ENCODE measurements at places on chromosomes 2 and 18.
A peak's percentile ranks its signal among the peaks of the same experiment; 100 is the strongest.

- DNase-seq, result peak; percentile 14
These were observed 15.6 kb upstream of the SCN3A start for GRCh38 chr2:165219481-165219880.

DNA sequence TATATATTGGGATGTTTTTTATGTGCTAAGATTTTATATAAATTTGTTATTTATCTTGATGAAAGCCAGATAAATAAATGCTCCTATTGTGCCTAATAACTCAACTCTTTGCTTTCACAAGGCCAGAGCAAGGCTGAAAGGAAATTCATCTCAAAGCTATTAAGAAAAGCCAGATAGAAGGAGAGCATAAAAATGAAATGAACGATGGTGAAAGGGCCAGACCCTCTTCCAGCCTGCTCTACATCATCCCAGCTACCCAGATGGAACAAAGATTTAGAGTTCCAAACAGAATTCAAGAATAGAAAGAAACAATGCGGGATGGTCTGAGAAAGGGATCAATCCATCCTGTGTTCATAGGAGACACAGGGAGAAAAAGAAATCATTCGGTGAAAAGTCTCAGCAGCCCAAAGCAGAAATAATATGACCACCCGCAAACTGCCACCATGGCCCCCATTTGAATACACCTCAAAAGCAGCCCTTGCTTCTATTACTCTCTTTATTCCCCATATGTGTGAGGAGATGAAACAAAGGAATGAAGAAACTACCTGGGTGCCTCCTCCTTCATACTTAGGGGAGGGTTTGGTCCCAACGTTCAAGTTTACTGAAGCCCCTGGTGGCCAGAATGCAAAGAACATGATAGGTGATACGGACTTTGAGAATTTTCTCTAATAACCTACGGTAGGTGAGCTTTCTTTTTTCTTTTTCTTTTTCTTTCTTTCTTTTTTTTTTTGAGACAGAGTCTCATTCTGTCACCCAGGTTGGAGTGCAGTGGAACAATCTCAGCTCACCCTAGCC lies 110.1 kb upstream of the FBXO11 start:
- no peak for DNase-seq

GRCh38 chr18:52764316-52764715 lies 424.3 kb downstream of the DCC start:
- no peak for DNase-seq

DNA sequence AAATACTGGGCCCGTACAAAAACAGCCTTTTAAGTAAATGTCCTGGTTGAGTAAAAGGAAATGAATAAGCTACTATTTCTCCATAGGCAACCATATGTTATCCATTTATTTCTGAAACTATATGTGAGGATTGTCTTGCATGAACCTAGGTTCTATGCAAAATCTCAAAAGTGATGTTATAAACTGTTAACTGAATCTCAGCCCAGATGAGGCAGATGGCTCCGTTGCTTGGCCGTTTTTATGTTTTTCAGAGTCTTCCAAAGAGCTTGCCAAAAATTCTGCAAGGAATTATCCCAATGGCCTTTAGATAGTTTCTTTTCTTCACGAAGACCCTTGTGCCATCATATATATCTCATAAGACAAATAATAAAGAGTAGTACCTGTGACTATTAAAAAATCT lies 1669.5 kb upstream of the DDX18 start:
- no peak for DNase-seq

DNA sequence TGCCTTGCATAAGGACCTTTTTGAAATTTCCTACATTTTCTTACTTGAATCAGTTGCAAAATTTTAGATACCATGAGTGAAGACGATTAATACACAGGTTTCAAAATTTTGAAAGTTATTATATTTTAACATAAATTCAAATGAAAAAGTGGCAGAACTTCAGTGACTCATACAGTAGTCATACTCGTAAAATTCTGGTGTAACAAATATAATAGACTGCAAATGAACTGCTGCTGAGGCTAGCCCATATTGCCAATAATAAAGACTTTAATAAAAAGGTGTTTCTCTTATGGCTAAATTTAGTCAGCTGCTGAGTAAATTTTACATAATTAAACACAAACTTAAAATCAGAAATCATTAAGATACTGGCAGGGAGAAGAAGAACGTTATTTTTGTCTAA lies 36.9 kb downstream of the MSH6 start:
- DNase-seq, result no peak

GRCh38 chr18:76447258-76447890 lies 47.7 kb downstream of the ZNF516 start:
- DNase-seq, result no peak

DNA sequence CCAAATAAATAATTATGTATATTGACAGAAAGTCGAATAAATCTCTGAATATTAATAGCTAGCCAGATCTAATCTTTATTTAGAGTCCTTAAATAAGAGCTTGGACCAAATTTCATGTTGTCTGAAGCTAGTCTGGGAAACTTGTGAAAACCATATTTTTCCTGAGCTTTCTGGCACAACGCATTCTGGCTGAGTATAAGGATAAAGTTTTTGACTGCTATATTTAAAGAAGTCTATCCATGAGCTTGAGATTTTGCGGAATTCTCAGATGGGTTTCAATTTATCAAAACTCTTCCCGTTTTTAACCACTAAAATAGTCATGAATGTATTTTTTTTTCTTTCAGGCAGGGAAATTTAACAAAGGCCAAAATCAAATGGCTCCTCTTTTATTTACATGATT lies 23.8 kb downstream of the FAP start:
- no peak for DNase-seq

DNA sequence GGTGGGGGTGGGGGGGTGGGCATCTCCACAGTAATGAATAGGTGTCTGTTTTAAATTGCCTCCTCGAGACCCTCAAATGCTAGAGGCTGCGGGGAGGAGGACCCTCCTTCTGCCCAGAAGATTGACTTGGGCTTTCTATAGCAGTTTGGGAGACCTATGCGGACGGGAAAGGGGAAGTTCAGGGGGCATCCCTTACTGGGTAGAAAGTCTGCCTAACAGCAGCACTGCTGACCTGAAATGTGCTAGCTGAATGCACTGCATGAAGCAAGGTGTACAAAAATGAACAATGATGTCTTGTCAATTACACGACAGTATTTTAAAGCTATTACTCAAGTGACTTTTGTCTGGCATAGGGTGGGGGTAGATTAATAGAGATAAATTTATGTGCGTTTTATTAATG lies 2.5 kb downstream of the DCC start:
- DNase-seq, result no peak

- peak; percentile 86 for DNase-seq
These were observed 278.9 kb downstream of the PRKCE start for GRCh38 chr2:45930396-45930792.

DNA sequence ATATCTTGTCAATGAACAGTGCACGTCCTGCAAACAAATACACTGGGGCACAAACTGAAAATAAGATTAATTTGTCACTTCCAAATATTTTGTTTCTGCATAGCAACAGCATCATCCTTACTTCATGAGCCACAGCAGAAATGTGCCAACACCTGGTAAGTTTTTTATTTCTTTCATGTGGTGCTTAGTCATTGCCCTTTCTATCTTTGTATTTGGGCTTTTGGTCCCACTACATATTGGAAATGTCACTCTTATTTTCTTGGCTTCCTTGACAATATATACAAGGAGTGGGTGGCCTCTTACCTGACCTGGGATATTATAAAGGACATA lies 208.0 kb downstream of the RBM43 start:
- peak; percentile 53 for DNase-seq

DNA sequence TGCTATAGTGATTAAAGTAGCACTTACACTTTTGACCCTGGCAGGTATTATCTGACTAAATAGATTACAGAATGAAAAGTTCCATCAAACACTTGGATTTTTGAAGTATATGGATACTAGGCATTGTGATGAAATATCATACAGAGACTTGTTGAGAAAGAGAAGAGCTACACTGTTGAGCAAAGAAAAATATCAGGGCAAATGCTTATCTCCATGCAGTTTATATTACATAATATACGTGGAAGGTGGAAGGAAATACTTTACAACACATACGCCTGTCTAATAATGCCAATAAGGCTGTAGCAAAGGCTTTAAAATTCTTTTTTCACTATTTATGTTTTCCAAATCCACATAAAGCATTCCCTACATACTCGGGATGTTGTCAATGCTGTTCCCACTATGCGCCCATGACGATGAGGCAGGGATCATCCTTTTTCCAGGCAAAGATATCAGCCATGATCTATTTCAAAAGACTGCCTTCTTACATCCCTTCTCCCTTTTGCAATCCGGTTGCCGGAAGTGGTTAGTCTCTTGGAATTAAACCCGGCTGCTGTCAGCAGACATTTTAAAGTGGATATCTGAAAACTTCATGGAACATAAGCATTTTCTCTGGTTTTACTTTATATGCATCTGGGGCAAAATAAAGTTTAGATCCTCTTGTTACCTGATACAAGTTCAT lies 92.6 kb upstream of the ITGA4 start:
- no peak for DNase-seq

GRCh38 chr2:9336241-9336575 lies 87.1 kb downstream of the ITGB1BP1 start:
- DNase-seq, result peak; percentile 12

GRCh38 chr2:38092196-38092902 lies 16.4 kb upstream of the CYP1B1 start:
- no peak for DNase-seq

- DNase-seq, result no peak
These were observed 210.1 kb upstream of the APCDD1 start for GRCh38 chr18:10244341-10244740.

DNA sequence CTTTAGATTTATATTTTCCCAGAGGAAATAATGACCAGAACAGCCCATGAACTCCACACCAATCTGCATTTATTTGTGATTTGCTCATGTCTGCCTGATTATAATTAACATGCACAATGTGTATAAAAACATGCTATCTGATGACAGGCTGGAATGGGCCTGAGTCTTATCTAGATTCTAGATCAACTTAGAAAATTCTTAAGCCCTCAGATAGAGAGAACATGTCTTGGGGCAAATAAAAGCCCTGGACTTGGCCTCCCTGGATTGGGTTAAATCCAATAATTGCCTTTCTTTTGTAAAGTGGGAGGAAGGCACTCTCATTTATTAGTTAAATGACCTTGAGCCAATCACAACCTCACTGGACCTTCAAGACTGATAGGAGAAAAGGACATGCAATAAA lies 61.8 kb downstream of the EVA1A start:
- no peak for DNase-seq

DNA sequence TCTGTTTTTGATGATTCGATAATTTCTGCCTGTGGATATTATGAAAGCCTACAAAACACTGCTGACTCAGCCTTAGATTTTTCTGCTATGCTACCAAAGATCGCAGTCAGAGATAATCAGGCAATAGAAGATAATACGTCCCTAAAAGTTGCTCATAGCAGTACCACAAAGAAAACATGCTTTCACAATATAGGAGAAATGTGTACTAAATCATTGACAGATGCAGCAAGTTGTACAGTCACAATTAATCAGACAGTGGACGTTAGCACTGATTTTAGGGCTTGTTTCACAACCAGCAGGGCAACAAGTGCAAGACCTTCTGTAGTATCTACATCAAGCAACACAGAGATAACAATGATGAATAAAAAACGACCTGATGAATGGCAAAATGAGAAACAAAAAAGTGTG lies 19.5 kb downstream of the RBM44 start:
- peak; percentile 16 for DNase-seq

GRCh38 chr2:191170301-191170636 lies 19.5 kb upstream of the STAT4 start:
- peak; percentile 42 for DNase-seq

DNA sequence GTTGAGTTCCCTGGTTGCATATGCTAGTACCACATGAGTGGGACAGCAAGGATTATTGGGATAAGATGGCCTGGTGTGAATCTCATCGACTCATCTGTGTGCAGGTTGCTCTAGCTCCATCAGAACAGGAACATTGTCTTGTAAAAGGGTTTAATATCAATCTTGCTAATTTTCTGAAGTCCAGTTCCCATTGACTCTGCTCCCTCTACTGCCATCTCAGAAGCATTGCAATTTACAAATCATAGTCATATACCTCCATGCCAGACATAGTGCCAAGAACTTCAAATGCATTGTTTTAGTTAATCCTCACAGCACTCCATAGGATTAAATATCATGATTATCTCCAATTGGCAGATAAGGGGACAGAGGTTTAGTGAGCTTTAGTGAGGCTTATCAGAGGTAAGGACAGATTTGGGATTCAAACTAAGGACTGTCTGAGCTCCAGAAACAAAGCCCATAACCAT lies 4.8 kb upstream of the STAT4 start:
- peak; percentile 46 for DNase-seq

GRCh38 chr2:140529706-140530105 lies 1601.1 kb downstream of the LRP1B start:
- no peak for DNase-seq

DNA sequence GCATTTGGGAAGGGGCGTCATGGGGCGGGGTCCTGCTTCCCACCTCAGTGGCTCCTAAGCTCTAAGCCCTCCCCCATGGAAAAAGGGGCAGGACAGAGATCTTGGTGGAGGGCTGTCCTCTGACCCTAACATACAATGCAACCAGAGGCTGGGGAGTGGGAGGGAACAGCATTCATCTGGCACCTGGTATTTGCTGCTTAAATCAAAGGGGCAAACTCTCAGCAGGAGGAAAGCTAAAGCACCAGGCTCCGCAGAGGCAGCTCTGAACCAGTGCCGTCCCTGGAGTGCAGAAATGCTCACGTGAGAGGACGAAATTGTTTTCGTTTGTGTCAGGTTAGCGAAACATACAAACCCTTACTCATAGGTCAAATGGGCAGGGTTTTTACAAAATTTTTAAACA lies 92.7 kb upstream of the PXDN start:
- no peak for DNase-seq

DNA sequence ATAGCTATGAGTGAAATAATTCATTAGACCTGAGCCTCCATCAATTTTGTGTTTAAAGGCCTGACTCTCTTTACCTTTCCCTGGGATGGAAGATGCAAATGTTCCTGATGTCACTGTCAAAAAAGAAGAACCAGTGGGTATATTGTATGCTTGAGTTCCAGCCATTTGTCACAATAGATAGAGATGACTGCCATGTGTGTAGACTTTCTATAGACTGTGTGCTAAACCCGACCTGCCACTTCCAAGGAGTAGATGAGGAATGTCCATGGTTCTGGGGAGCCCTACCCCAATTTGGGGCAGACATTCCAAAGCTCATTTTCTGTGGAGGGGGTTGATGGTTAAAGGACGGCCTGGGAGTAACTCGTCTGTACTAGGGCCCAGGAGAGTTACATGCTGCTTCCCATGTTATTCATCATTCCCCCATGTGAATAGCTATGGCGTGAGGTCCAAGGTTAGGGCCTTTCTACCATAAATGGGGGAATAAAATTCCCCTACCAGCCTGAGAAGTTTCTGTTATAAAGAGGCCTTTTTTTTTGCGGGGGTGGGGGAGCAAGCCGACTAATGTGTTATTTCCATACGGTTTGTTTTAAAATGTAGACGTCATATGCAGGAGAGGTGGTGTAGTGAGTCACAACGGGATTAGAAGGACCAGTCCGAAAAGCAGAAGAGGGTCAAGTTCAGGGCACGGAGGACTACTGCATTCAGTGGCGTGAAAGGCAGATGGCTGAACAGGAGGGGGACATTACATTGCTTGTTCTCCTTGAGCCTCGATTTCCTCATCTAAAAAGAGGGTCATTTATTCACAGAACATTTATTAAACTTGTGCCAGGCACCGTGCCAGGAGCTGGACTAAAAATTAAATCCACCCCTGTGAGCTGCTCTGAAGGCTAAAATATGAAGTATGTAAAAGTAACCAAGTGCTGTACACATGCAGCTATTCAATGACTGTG lies 24.0 kb downstream of the IL1B start:
- DNase-seq, result peak; percentile 24
